ENCODE measurements at places on chromosomes 7 and 10.

GRCh38 chr7:18535810-18536415 lies 40.4 kb downstream of the HDAC9 start:
- DNase-seq: no peak

DNA sequence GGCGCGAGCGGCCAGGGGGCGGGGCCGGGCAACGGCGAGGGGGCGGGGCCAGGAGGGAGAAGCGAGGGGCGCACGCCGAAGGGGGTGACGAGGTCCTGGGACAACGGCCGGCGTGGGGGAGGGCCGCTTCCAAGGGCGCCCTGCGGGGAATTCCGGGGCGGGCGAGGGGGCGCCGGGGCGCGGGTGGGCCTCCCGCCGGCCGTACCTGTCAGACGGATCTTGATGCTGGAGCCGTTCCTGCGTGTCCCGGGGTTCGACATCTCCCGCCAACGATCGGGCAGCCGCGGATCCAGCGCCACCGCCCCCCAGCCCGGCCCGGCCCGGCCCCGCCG lies 421 bp downstream of the SMURF1 start:
- DNase-seq: no peak

DNA sequence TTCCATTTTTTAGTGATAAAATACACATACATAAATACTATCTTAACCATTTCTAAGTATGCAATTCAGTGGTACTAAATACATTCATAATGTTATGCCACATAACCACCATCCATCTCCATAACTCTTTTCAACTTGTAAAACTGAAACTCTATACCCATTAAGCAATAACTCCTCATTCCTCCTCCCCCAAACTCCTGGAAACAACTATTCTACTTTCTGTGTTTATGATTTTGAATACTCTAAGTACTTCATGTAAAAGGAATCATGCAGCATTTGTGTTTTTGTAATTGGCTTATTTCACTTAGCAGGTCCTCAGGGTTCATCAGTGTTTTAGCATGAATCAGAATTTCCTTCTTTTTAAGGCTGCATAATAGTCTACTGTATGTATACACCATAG lies 131.8 kb downstream of the TES start:
- DNase-seq: no peak

GRCh38 chr7:91358303-91358702 lies 94.1 kb downstream of the FZD1 start:
- no peak for DNase-seq

GRCh38 chr10:58733436-58733835 lies 220.8 kb downstream of the BICC1 start:
- DNase-seq: no peak

DNA sequence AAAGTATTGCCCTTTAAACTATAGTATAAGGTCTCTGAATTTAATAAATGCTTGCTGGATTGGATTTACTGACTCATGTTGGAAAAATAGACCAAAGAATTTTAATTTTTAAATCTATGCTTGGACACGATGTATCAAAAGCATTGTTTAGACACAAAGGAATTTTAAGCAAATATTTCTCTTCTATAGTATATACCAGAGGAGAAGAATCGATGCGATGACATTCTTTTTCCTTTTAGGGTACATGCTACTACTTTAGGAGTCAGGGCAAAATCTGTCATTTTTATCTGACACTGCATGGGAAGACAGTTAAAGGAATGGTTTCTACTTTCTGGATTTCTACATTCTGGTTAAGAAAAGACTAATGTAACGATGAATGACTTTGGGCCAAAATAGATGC lies 339.9 kb downstream of the BMPER start:
- no peak for DNase-seq

GRCh38 chr10:17049195-17049594 lies 80.4 kb downstream of the CUBN start:
- no peak for DNase-seq

GRCh38 chr7:2633538-2634266 lies 1.9 kb downstream of the TTYH3 start:
- DNase-seq: no peak

- DNase-seq: no peak
These were observed 13.7 kb upstream of the ARID5B start for GRCh38 chr10:61887772-61888171.

DNA sequence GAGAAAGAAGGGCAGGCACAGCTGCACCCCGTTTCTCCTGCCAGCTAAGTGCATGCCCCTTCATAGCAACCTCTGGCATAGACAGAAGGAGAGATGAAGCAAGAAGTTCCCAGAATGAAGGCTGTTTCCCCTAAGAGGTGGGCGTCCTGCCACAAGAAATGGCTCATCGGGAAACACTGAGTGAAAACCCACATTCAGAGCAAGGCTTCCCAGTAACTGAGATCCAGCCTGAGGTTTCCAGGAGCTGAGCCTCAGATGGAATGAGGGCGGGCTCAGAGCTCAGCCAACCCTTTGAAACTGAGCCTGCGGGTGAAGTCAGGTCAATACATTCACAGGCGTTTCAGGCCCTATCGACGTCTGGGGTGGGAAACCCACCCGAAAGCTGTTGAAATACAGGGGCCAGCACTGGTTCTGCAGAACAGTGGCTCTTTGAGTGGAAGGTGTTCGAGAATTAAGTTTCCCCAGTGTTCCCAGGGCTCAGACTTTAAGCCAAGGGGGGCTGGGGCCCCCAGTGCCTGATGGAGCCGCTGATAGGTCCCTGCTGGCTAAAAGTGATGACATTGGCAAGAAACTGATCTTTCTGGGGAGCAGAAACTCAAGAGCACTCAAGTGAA lies 510.2 kb downstream of the RPS24 start:
- DNase-seq: no peak

GRCh38 chr7:121401896-121402295 lies 5.8 kb upstream of the FAM3C start:
- no peak for DNase-seq

DNA sequence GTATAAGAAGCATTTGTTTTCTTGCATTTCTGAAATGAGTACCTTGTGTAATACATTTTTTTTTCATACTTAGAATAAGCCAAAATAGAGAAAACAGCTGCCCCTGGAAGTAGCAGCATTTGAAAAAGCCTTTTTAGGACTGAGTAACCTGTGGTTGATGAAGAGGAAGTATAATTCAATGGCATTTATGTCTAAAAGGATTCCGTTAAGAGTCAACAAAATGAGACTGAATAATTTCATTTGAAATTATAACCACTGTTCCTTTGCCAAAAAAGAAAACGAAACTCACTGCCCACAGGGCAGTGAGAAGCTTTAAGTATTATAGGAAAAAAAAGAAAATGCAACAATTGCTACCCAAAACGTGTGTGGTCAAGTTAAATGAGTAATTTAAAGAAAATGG lies 705.6 kb upstream of the PHF14 start:
- DNase-seq: no peak

DNA sequence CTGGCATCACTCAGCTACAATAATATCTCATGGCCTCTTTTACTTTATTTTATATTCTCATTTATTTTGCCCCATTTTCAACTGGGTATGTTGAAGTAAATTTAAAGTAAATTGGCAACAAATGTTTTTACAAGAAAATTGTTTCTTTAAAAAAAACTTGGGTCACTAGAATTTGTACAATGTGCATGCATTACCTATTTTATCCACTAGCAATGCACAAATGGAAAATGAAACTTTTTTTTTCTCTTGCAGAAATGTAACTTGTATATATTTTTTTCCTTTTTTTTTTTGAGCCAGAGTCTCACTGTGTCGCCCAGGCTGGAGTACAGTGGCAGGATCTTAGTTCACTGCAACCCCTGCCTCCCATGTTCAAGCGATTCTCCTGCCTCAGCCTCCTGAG lies 10.3 kb upstream of the H2AZ2 start:
- DNase-seq: no peak

Data from HEK293T (cell line).